ENCODE measurements at places on chromosomes 2 and 18. TPM values are rescaled to one million over a fixed set of nuclear protein-coding genes. Genes with fewer than 3 reads are reported as not detected.

DNA sequence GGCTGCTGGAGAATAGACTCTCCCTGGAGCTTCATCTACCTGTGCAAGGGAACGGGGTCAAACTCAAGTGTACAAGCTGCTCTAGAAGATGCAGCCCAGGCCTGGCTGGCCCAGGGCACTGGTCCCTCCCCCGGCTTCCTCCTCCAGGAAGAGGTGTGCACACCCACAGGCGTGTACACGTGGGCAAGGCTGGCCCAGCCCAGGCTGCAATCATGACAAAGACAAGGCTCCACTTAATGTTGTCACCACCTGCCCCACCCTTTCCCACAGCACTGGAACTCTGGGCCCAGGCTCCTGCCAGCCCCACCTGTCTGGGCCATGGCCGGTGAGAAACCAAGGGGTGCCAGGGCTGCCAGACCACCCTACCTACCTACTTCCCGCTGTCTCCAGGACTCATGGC, 29.6 kb upstream of the ALPP start:
- no peak for DNase-seq

Gene RRM2
- total RNA-seq = 378 TPM

GRCh38 chr2:152814475-152815030, 96.1 kb downstream of the ARL6IP6 start:
- DNase-seq = no peak

Gene EVA1A
- not detected for total RNA-seq

Gene SIX2
- total RNA-seq = not detected

DNA sequence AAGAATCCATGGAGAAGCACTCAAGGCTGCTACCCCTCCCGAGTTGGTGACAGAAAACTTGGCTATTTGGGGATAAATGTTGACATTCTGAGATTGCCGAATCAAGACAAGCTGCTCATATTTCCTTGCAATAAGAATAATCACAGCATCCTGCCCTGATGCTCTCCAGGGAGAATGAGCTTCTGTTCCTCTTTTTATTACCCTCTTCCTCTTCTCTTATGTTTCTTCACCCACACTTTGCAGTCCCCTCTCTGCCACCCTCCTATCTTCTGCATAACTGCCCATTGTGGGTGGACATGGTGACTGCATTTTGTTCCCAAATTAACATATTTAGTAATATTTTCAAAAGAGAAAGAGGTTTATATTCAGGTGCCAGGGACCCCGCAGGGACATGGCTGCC, 11.9 kb upstream of the MSGN1 start:
- DNase-seq = no peak

All from activated CD4-positive, alpha-beta T cell treated with anti-CD3 and anti-CD28 coated beads, Interleukin-2, amount 10 ng/mL, durations not matched to agents 24 days and 14 days (primary cell).